Retina (tissue), 1 donor: ENCODE measurements at places on chromosomes 4 and X.

GRCh38 chr4:100083289-100083688 lies 107.0 kb downstream of the DDIT4L start:
- no peak for DNase-seq

DNA sequence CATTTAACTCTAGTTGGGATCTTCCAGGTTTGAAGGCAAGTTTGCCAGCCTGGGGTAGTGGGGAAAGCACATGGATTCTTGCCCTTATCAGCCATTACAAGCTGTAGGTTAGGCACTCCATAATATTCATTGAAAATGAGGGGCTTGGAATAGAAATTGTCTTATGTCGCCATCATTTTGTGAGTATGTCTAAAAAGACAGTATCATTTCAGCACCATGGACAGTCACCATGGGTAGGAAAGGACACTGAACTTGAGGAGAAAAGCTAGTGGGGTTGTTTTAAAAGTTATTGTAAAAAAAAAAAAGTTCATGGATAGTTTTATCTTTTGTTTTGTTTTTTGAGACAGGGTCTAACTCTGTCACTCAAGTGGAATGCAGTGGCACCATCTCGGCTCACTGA lies 356.1 kb downstream of the HNRNPD start:
- DNase-seq, result no peak

DNA sequence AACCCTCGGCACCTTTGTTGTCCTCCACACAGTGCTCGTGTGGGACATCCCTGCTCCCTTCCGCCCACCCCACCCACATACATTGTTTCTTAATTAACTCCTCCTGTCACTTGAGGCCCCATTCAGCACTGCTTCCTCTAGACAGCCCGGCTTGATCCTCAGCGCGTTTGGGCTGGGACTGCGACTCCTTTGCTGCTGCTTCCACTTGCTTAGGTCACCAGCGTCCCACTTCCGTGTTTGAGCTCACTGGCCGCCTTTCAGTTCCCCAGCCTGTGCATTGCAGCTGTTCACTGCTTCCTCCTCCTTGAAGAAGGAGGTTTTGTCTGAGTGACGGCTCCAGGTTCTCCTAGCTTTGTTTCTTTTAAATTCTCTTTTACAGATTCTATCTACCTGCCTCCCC lies 16.1 kb downstream of the RNF4 start:
- DNase-seq, result peak; percentile 7

GRCh38 chr4:56656346-56656643 lies 24.8 kb downstream of the HOPX start:
- no peak for DNase-seq

GRCh38 chr4:81609844-81610243 lies 138.1 kb upstream of the RASGEF1B start:
- no peak for DNase-seq

GRCh38 chr4:142353149-142353738 lies 492.9 kb downstream of the INPP4B start:
- peak; percentile 40 for DNase-seq

- no peak for DNase-seq
These were observed 19.7 kb downstream of the FNIP2 start for GRCh38 chr4:158788516-158788915.

- DNase-seq, result no peak
These were observed 64.7 kb upstream of the ACSL1 start for GRCh38 chr4:184890499-184890898.

GRCh38 chr4:145168581-145169187 lies 11.7 kb downstream of the OTUD4 start:
- no peak for DNase-seq

DNA sequence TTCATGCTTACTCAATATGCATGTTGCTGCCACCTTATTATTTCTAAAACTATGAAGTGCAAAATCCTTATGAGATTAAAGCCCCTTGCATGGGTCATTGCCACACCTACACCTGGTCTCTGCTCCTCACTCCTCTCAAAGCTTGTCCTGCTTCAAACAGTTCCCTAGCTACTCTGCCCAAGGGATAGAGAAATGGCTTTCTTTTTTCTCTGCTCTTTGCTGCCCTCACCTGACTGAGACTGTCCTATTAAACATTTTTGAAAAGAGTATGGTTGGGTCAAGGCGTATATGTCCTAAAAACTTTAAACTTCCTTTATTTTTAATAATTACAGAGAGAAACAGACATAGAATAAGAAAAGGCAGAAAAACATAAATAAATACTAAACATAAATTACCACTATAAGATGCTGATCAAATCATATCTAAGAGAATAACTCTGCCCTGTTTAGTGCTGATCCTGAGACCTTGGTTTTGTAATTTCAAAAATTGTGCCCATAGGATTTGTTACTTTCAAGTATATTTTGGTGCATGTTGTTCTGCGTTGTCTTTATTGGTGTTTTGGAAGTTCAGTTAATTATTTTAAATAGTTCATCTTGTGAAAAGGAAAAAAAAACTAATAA lies 704.9 kb upstream of the PABPC4L start:
- DNase-seq, result peak; percentile 42

- DNase-seq, result no peak
These were observed 15.2 kb downstream of the ATP8A1 start for GRCh38 chr4:42641656-42642055.

GRCh38 chr4:83783215-83783614 lies 247.3 kb downstream of the GPAT3 start:
- no peak for DNase-seq

DNA sequence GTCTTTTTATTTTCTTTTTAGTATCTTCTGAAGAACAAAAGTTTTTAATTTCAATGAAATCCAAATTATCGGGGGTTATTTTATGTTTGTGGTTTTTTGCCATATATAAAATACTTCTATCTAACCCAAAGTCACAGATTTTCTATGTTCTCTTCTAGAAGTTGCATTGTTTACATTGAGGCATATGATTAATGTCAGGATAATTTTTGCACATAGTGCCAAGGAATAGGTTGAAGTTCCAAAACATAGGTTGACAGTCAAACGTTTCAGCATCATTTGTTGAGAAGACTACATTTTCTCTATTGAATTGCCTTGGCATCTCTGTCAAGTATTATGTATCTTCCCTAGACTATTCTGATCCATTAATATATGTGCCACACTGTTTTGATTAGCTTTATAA lies 64.5 kb downstream of the ANKRD17 start:
- no peak for DNase-seq

- DNase-seq, result peak; percentile 89
These were observed 531 bp downstream of the CAMK2D start for GRCh38 chr4:113760795-113761619.

DNA sequence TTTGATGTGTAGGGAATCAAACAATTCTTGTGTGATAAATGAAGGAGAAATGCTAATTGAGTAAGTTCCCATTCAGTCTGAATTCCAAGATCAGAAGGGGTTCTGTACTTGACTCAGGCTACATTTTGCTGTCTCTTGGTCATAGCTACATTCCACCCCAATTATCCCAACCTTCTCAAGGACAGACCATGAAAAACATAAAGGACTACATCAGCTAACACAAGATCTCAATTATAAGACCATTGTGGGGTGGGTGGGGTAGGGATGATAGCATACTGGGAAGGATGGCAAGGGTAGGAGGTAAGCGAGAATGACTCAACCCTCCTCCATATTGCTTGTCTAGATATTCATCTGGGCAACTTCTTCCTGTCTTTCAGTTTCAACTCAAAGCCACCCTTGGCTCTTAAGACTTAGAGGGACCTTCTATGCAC lies 87.4 kb upstream of the ETNPPL start:
- no peak for DNase-seq

DNA sequence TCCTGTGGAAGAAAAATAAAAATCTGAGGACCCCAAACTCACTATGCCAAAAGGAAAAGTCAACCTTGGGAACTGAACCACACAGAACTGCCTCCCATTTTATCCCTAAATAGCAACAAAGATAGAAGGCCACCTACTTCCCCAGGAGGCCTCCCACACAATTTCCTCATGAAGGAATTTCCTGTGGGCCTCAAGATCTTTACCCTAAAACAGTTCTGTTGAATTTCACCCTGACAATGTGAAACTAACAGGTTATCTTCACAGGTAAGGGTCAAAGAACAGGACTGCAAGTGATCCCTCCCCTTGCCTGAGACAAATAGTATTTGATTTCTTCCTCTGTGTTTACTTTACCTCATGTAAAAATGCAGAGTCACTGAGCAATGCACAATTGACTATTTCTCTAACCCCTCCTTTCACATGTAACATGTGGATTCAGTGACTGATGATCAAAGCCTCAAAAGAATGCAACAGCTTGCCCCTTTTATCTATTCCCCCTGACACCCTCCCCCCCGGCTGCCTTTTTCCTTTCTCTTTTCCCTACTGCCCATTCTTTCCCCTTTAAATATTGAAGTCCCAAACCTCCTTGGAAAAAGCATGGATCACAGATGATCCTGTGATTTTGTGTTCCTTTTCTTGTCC lies 33.3 kb downstream of the MEPE start:
- DNase-seq, result no peak

GRCh38 chr4:124060261-124060918 lies 652.1 kb downstream of the ANKRD50 start:
- no peak for DNase-seq

- no peak for DNase-seq
These were observed 84.8 kb upstream of the ZNF827 start for GRCh38 chr4:146023334-146023967.

- no peak for DNase-seq
These were observed 517.5 kb upstream of the GRIA3 start for GRCh38 chrX:122666601-122667000.

DNA sequence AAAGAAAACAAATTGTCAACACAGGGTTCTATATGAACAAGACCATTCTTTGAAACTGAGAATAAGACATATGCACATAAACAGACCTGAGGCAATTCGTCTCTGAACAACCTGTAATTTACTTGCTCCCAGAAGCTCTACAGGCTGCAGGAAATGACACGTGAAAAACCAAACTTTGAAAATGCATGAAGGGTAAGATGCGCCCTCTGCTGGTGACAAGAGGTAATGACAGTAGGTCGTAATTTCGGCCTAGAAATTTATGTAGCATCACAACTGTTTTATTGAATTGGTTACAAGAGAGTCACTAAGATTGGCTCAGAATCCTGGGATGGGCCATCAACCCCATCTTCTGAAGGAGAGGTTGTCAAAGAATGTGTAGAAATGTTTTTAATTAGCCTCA lies 276.5 kb downstream of the PPP4R3C start:
- peak; percentile 27 for DNase-seq

- no peak for DNase-seq
These were observed 12.4 kb downstream of the ASB12 start for GRCh38 chrX:64218023-64218422.

- no peak for DNase-seq
These were observed 212.5 kb upstream of the PSAPL1 start for GRCh38 chr4:7647186-7647585.

- DNase-seq, result no peak
These were observed 48.6 kb upstream of the GYPA start for GRCh38 chr4:144189121-144189520.

GRCh38 chr4:118981171-118981838 lies 92.7 kb downstream of the SYNPO2 start:
- DNase-seq, result peak; percentile 85

DNA sequence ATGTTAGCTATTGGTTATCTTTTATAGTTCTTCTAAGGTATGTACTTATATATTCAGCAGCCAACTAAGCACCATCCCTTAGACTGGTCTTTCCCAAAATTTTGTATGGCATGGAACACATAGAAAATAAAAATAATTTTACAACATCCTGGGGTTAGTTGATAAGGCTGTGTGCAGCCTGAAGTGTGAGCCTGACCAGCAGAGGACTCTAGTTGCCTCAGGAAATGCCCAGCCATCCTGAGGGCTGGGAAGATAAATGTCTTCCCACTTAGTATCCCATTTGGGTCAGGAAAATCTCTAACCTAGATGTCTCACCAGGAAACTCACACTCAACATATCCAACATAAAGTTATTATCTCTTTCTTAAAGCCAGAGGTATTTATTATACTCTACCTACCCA lies 251.4 kb upstream of the POF1B start:
- DNase-seq, result no peak

DNA sequence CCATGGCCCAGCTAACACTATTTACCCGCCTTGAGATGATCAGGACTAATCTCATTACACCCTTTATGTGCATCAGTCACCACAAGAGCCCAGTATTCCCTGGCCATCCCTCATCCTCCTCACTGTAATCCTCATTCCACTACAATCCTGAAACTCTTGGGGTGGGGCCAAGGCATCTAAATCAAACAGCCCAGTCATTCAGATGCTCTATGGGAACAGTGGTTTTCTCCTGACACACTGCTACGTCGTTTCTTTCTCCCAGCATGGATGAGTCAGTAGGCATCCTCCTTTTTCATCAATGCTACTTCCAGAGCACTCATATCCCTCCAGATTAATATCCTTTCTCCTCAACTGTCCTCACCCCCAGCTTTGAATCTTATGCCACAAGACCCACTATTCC lies 5.6 kb downstream of the SDAD1 start:
- DNase-seq, result no peak

GRCh38 chr4:115923152-115923551 lies 809.7 kb upstream of the NDST4 start:
- DNase-seq, result no peak

GRCh38 chr4:185322803-185323202 lies 72.9 kb downstream of the LRP2BP start:
- DNase-seq, result no peak

DNA sequence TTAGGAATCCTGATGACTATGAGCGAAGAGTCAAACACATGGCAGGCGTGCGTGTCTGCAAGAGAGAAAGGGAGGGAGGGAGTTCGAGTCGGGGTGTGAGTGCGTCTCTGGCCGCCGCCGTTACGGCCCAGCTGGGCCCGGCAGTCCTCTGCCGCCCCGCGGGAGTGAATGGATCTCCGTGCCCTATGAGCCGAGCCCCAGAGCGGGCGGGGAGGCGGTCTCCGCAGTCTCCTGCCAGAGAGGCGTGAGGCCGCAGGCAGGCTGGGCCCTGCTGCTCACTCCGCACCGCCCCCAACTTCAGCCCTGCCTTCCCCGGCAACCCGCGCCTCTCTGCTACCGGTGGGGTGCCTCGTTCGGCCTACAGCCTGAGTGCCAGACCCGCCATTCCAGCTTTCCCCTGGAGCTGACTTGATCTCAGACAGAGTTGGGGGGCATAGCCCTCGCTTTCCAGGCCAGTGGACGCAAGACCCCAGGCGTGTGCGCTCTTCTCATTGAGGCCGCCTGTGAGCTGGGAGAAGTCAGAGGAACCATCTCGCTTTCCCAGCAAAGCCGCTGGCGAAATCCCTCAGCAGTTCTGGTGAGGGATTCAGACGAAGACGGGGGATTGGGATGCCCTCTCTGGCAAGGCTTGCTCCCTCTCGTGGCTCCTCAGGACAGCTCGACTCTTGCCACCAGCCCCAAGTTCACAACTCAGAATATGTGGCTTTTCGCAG lies 1.4 kb downstream of the SLC16A2 start:
- DNase-seq, result peak; percentile 78

GRCh38 chrX:34849371-34849770 lies 93.2 kb upstream of the FAM47B start:
- no peak for DNase-seq

DNA sequence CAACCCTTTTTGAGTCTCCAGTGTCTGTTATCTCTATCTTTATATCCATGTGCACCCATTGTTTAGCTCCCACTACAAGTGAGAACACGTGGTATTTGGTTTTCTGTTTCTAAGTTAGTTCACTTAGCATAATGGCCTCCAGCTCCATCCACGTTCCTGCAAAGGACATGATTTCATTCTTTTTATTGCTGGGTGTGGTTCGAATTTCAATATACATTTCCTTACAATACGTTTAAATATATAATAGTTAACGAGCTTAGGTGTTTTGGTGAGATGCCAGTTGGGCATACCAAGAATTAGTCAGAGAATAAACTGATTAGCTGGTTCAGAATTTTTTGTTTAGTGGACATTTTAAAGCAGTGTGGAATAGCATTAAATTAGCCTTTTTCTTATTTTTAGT lies 196.7 kb downstream of the CFAP47 start:
- no peak for DNase-seq

GRCh38 chrX:40746521-40746920 lies 11.2 kb upstream of the MED14 start:
- peak; percentile 16 for DNase-seq
